DND-41 (cell line): ENCODE measurements at places on chromosomes 7 and 10.

DNA sequence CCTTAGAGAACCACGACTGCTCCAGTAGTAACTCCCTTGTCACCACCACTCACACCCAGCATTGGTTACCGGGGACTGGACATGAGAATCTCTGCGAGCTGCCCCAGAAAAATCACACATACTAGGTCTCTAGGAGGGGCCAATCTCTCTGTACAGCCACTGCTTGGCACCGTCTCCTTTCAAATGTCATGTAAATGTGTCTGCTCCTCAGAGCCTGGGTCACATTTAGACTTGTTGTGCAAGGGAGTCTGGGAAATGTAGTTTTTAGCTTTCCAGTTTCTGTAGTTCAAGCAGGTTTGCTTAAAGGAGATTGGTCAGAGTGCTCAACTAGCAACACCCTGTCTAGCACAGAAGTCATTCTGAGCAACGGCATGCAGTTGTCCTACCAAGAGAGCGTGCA is 60.0 kb downstream of the CHN2 start:
- DNase-seq, result no peak

DNA sequence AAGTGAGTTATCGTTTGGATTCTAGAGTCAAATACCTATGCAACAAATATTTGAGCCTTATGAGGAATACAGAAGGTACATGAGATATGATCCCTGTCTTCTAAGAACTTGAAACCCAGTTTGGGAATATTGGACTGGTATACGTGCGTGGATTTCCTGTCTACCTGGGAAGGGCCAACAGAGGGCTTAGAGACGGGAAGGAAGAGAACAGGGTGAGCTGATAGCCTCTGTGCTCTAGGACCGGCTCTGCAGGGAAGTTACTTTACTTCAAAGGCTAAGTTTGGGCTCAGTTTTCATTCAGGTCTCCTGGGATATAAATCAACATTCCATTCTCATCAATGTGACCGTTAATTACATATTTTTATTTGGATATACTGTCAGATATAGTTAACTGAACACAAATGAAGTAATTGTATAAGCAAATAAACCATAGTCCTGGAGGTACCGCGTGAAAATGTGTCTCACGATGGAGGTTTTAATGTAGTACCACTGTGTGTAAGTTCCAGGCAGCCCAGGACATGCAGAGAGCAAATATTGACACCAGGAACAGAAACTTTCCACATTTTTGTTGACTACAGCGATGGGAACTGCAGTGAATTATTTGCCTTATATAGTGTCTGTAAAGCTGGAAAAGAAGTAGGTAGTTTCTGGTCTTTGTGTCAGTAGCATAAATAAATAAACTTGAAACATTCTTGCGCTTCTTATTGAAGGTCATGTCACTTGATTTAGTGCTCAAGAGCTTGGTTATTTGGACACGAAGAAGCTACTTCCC is 8.6 kb downstream of the CHST12 start:
- no peak for DNase-seq

- no peak for DNase-seq
Measured at GRCh38 chr10:33412653-33413361, 78.3 kb upstream of the NRP1 start.

GRCh38 chr7:81960026-81960425 is 190.2 kb upstream of the HGF start:
- DNase-seq, result no peak

DNA sequence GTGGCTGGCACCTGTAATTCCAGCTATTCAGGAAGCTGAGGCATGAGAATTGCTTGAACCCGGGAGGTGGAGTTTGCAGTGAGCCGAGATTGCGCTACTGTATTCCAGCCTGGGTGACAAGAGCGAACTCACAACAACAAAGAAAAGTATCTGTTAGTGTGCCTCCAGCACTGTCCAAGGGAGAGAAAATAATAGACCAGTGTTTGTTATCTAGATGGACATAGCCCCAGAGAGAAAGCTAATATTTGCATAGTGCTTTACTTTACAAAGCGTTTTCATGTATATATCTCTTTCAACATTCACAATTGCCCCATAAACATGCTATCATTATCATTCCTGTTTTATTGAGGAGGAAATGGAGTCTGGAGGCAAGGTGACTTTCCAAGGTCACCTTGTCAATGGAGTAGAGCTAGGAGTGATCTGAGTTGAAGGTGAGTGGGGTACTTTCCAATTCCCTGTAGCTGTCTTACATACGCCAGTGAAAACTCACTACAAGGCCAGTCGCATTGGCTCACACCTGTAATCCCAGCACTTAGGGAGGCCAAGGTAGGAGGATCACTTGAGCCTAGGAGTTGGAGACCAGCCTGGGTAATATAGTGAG is 49.7 kb upstream of the KIF5B start:
- DNase-seq, result no peak

- DNase-seq, result no peak
Measured at GRCh38 chr10:77792155-77792554, 134.4 kb downstream of the DLG5 start.

DNA sequence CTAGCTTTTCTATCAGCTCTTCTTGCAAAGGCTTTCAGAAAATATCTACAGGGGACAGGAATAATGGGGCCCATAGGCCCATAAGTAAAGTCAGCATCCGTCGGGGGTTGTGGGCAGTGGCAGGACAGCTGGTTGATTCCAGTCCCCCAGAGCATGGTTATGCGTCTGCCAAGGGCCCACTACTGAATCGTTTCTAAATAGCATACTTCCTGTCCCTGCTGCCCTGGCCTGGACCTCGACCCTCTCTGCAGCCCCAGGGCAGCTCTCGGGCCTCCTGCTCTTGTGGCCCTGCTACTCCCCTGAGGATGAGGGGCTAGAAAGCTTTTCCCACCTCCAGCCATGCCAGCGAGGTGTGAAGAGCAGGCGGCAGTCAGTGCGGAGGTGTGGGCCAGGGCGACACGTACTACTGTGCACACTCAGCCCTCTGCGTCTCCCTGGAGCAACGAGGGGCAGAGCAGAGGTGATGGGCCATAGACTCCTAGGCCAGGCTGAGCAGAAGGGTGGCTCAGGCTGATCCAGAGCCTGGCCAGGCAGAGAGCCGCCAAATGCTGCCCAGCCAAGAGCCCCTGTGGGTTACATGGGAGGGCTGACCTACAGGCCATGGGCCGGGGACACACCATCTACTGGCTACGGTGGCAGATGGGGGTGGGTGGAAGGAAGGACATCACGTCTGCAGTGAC is 4.7 kb upstream of the OPN4 start:
- no peak for DNase-seq

DNA sequence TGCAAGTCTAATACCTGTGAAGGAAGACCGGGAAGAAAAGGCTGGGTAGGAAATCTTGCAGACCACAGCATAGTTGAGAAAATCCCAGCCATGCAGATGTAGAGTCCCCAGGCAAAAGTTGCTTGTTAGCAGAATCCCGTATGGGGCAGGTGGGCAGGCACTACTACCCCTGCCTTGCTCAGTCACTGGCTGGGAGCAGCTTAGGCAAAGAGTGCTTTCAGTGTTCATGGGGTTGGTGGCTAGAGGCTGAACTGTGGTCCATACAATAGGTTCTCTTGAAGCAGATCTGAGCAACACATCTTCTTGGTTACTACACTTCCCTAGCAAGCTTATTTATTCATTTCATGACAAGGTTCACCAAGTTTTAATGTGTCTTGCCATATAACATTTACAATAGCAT is 92.6 kb downstream of the AHCYL2 start:
- DNase-seq, result no peak

DNA sequence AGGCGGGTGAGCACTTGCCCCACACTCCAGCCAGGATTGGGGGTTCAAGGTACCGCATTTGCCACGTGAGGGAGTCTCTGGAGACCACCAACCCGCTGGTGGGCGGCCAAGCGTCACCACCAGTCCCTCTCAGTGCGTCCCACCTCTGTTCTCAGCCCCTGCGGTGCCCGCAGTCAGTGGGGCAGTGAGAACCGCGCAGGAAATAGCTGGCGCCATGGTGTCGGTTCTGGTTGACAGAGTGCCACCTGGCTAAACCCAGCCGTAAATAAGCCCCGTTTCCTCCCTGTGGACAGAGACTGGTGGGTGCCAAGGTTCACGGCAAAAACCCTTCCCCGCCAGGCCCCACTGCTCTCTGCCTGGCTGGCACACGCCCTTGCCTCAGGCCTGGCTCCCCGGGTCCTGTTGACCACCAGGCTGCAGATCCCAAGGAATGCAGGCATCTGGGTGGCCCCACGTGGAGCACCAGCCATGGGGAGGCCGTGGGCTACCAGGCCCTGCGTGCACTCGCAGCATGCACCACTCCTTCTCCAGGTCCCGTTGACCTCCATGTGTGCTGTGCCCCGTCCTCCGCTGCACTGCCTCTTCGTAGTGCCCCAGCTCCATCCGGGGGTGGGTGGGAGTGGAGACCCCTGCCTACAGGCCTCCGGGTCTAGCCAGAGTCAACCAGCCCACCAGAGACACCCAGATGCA is 140.0 kb downstream of the LHPP start:
- DNase-seq, result no peak

GRCh38 chr7:158120316-158120715 is 467.3 kb downstream of the PTPRN2 start:
- no peak for DNase-seq
